ENCODE measurements at places on chromosomes 7 and 10.

GRCh38 chr7:98826387-98826786 is 43.4 kb downstream of the TMEM130 start:
- no peak for DNase-seq

DNA sequence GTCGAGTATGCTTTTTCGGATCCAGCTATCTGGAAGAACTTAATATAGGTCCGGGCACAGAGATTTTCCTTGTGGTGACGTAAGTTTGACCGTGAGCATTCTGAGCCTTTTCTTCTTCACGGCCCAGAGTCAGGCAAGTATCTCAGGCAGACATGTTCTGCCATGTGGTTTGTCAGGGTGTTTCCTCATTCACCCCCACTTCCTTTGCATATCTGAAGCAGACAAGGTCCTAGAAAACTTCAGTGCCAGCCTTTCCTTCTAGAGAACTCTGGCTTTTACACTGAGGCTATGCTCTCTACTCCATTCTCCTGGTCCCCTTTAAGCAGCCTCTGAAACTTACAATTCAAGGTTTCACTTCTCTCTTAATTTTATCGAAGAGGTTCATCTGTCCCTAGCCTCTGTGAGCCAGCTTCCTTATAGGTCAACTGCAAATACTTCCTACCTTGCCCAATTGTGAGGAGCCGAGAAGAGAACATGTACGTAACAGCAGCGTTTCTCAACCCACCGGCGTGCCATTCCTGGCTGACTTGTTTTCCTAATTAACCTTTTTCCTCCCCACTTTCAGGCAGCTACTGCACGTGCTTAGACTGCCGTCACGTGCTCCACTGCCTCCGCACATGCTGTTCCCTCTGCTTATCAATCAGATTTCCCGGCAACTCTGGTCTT is 47.3 kb downstream of the CDCA7L start:
- no peak for DNase-seq

DNA sequence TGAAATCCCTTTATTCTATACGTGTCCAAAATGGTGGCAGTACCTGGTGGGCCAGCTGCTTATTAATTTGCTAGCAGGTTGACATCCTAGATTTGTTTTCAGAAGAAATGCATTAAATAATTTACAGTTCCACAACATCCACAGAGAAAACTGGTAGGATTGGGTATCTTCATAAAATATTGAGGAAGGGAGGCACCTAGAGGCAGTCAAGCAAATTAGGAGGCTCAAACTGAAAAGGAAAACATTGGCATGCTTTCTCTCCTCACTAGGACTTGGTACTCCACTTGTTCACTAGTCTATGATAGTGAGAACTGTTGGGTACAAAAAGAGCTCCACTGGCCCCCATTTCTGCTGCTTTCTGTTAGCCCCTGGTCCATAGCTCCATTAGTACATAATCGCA is 18.3 kb upstream of the LRGUK start:
- no peak for DNase-seq

DNA sequence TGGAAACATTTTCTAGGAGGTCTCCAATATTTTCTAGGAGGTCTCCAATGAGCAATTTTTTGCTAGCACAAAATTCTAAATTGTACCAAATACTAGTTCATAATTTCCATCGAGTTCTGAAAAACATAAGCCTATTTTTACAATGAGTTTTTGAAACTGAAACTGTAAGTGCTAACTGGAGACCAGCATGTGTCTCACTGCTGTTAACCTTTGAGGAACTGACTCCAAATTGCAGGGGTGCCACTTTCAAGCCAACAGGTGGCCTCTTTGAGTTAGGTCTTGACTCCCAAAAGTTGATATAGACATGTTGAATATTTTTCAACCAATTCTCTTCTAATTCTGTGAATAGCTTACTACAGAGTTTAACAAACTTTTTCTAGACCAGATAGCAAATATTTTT is 58.8 kb downstream of the CAV1 start:
- DNase-seq = no peak

GRCh38 chr7:1512781-1513656 is 8.8 kb upstream of the INTS1 start:
- DNase-seq = peak; percentile 62

GRCh38 chr10:71766717-71767419 is 6.5 kb downstream of the VSIR start:
- DNase-seq = no peak

DNA sequence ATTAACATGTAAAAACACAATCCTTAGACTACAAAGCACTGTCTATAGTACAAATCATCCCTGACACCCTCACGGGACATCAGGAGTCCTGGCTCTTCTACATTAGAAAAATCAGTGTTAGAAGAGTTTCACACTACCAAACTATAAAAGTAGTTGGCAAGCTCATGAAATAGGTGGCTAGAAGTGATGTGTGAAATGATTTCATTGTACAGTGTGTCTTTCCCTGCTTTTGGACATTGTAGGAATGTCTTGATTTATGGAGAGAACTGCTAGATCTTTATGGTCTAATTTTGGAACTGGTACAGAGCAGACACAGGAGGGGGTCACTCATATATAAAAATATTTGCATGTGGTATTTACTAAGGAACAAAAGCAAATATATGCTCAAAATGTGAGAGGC is 33.2 kb downstream of the SEMA3A start:
- no peak for DNase-seq

DNA sequence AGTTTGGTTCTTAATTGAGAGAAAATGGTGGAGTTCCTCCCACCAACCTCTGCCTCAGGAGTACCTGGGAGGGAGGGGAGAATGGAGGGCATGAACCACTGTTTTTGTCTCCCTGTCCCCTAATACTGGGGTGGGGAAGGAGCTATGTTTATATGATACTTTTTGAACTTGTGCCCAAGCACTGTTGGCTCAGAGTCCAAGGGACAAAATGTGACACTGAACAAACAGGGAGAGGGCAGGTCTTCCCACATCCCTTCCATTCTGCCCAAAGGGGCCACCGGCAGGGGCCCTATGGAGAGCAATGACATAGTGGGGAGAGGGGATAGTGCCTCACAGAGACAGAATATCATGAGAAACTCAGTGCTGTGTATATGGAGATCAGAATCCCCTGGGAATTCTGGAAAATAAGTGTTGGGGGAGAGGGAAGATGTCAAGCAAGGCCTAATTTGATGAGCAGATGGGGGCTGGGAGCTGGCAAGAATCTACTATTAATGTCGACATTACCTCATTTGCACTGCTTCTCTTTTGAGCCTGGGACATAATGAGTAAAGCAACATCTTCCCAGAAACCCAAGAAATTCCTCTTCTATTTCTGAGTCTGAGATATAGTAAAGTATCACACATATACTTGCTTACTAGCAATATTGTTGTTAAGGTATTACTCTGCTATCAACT is 180.6 kb downstream of the CYP26A1 start:
- DNase-seq = no peak

DNA sequence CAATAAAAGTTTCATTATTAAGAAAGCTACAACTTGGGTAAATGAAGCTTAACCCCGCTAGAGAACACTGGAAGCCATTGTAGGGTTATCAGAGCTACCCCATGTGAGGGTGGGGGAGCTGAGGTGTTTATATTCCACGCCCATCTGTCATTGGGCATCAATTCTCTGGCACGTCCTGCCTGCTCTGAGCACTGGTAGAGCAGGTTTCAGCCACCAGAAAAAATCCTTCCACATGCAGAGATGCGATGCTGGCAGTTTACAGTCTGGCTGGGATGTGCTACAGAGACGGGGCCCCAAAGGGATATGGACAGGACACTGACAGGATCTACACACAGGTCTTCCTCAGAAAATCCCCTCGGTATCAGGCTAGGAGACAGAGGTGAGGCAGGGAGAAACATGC is 15.9 kb upstream of the RAPGEF5 start:
- no peak for DNase-seq

DNA sequence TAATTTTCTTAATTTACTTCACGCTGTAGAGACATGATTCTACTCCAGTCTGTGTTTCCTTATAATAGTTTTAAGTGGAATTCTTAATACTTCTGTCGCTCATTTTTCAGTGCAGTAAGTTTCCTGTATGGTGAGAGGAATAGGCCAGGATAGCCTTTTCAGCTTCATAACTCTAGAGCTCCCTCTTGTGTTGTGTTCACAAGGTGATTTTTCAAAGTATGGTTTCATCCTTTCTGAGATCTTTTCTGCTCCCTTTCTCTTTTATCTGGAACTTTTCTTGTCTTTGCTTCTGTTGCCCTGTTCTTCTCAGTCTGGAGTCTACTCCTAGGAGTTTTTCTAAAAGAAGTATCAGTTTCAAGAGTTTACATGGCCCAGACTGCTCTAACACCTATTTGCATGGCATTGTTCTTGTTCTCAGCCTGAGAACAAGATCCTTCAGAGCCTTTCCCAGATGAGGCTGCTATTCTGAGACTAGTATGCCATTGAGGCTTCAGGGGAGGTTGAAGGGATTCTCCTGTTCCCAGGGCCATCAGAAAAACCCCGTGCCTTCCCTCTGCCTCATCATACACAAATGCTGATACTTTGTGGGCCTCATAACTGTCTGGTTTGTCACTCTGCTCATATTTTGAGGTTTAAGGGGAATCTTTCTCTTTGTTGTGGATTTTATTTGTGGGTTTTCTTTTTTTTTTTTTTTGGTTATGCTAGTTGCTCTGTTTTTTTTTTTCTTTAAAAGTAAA is 21.8 kb downstream of the NET1 start:
- no peak for DNase-seq

GRCh38 chr7:15586266-15586665 is 24.5 kb upstream of the AGMO start:
- no peak for DNase-seq

DNA sequence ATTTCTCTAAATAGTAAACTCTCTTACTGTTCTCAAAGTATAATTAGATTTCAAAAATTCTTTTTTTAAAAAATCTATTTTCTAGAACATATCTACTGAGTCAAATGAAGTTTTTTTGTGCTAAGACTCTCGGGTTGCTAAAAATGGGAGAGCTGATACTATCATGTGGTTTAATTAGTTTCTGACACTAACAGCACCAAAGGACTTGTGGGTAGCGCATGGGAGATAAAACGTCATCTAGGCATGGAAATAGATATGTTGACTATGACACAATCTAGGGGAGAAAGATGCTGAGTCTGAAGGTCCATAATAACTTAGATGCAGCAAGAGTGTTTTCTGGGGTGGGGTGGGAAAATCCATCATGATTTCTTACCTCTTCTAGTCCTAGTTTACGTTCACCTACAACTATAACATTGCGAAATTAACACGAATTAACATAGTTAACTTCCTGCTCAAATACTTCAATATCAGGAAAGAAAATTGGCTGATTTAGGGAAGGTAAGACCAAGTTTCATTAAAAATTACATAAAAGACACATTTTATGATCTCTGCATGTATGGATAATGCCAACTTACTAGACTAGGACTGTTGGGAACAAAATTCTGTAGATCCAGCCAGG is 14.3 kb upstream of the ARMC3 start:
- DNase-seq = no peak

- no peak for DNase-seq
Observed at GRCh38 chr7:151272405-151272804, 23.9 kb upstream of the SMARCD3 start.

DNA sequence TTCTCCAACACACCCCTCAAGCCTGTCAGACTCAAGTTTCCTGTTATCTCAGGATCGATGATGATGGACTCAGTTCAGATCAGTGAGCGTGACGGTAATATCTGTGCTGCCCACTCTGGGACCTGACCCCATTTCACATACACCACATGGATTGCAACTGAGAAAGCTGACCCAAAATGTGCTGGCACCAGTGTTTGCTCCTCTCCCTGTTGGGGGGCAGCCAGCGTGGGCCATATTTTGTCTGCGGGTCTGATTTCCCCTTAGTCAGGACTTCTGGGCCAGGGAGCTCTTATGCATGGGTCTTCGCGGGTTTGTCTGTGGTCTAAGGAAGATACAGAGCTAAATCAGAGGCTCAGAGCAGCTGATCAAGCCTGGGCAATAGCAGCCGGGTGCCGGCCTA is 42.6 kb upstream of the TRIM8 start:
- DNase-seq = no peak

GRCh38 chr7:32069116-32069650 is 1.0 kb downstream of the PDE1C start:
- no peak for DNase-seq

DNA sequence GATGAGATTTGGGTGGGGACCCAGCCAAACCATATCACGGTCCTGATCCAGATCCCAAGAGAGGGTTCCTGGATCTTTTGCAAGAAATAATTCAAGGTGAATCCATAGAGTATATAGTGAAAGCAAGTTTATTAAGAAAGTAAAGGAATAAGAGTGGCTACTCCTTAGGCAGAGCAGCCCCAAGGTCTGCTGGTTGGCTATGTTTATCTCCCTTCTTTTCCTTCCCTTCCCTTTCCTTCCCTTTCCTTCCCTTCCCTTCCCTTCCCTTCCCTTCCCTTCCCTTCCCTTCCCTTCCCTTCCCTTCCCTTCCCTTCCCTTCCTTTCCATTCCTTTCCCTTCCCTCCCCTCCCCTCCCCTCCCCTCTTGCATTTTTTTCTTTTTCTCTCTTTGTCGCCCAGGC is 35.2 kb downstream of the OTUD1 start:
- no peak for DNase-seq

DNA sequence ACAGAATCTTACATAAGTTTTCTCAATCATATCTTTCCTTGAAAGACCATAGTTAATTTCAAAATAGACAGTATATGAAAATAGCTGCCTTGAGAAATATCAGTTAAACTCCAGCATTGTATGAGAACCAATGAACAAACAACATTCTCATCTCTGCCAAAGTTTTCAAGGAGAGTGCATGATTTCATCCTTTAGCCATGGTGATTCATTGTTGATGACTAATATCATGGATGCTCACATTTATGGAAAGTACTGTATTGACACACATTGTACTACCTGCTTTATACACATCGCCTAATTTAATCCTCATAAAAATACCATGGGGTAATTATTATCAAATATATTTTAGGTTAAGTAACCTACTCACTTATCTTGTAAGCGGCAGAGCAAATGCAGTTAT is 250.3 kb downstream of the CNTNAP2 start:
- DNase-seq = no peak

DNA sequence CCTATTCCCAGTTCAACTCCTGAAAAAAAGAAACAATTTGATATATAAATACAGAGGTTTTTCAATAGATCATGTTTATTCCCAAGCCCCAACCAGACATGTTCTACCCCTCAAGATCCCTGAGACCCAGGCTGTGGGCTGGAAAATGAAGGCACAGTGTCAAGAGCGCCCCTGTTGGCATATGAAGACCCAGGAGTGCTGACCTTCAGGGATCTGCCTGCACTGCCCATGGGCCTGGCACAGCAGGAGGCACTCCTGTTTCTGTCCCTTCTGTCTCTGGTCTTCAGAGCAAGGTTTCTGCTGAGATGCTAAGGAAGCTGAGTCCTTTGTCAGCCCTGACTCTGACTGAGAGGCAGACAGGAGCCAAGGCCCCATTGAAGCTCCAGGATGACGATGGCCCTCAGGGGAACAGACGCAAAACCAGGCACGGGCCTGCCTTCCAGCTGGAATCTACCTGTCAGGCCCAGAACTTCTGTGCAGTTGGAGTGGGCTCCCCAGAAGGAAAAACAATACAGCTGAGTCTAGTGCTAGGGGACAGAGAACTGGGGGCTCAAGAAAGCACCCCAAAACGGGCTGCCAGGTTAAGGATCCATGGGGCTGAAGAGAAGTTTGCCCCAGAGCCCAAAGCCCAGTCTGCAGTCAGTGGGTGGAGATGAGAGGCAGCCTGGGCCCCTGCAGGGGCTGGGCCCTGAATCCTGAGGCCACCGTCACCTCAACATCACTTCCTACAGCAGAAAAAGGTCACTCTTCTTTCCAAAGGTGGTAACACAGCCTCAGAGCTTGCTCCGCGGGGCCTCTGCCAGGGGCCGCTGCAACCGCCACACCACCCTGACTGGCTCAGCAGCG is 6.7 kb upstream of the AIFM2 start:
- no peak for DNase-seq
